ENCODE measurements at places on chromosomes 5 and 9.

DNA sequence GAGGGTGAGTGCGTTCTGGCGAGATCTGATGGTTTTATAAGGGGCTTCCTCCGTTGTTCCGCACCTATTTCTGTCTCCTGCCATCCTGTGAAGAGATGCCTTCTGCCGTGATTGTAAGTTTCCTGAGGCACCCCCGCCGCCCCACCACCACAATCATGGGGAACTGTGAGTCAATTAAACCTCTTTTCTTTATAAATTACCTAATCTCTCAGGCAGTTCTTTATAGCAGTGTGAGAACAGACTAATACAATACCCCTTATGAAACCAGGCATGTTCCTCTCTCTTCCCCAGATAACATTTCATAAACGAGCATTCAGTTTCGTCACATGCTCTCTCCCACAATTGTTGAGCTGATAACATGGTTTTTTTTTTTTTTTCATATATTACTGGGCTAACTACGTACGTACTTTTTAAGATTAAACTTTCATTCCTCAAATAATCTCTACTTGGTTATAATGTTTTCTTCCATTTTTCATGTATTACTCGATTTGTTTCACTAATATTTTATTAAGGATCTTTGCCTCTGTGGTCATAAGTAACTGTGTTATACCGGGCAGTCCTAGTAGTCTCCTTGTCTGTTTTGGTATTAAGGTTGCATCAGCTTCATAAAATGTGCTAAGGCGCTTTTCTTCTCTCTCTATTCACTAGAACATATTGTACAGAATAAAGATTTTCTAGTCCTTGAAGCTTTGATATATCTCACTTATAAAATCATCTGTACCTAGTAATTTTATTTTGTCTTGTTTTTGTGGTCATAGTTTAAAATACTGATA, 64.9 kb upstream of the MVB12B start:
- DNase-seq, result no peak

- no peak for DNase-seq
These were observed 56.2 kb downstream of the MAP1B start for GRCh38 chr5:72163349-72163983.

DNA sequence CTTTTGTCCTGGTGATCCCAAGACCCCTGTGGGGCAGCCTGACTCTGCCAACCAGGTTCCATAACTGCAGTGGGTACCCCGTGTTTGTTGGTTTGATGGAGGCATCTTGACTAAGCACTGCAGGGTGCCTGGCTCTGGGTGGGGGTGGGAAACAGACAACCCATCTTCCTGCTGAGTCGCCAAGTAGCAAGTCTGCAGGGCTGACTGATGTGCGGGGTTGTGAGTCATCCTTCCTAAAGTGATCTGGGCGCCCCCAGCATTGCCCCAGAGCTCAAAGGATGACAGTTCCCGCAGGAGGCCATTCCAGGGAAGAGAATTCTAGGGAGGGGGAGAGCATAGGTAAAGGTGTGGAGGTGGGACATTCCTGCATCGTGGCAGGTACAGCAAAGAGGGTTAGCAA, 23.5 kb downstream of the DAB2IP start:
- no peak for DNase-seq

GRCh38 chr9:136351252-136351800, 12.2 kb downstream of the DNLZ start:
- no peak for DNase-seq

- no peak for DNase-seq
These were observed 4.0 kb upstream of the RHOBTB3 start for GRCh38 chr5:95726811-95727763.

GRCh38 chr9:134606951-134607731, 34.5 kb upstream of the COL5A1 start:
- DNase-seq, result no peak

DNA sequence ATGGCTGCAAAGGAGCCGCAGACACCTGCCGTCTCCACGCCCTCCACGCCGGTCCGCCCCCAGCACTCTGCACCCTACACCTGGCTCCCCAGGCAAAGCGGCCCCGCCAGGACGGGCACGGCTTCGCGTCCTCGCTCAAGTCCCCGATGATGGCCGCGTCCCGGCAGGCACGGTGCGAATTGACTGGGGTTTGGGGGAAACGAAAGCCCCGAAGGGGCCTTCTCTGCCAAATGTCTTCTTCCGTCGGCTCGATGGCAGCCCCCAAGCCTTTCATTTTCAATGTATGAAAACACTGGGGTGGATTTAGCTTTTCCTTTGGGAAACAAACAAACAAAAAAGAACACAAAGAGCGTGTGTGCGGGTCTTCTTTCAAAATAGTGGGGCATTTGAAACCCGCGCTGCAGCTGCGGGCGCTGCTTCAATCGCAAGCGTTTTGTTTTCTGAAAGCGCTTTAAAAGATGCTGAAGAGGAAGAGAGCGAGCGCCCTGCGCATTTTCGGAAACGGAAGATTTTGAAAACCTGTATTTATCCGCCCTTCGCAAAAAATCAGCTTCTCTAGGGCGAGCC, 160.0 kb downstream of the RMI1 start:
- DNase-seq, result no peak

All from suprapubic skin (tissue), 4 donors.